ENCODE measurements at places on chromosomes 4 and X.
A peak's percentile ranks its signal among the peaks of the same experiment; 100 is the strongest.

DNA sequence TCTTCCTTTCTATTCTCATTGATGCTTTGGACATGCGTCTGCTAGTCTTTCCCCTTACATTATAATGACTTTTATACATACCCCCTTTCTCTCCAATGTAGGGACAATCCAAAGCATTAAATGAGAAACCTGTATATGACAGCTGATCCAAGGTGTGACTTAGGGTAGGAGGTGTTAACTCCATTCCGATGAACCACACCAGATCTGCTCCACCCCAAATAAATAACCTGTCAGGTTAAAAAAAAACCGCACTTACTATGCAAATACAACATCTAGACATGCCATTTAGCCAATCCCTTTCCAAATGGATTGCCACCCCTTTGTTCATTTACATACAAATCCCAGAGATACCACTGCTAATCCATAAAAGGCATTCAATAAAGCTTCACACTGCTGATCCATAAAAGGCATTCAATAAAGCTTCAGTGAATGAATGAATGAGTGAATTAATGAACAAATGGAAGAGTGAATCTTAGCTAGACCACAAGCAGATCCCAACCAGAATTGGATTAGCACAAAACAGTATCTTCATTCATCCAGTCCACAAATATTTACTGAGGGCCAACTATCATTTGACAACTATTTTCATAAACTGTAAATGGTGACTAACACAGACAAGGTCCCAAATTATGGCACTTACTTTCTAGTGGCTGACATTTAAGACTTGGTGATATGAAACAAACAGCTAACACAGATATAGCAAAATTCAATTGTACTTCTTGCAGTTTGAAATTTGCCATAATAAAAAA lies 158.9 kb upstream of the MAP3K15 start:
- DNase-seq = no peak

DNA sequence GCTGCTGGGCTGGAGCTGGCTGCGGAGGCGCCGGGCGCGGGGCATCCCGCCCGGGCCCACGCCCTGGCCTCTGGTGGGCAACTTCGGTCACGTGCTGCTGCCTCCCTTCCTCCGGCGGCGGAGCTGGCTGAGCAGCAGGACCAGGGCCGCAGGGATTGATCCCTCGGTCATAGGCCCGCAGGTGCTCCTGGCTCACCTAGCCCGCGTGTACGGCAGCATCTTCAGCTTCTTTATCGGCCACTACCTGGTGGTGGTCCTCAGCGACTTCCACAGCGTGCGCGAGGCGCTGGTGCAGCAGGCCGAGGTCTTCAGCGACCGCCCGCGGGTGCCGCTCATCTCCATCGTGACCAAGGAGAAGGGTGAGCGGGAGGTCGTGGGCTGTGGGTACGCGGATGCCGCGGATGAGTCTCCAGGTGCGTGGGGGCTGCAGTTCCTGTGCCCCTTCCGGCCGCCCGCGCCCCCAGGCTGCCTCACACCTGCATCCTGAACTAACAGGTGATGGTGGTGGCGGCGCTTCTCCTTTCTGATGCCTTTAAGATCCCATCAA lies 499 bp downstream of the CYP2U1 start:
- no peak for DNase-seq

DNA sequence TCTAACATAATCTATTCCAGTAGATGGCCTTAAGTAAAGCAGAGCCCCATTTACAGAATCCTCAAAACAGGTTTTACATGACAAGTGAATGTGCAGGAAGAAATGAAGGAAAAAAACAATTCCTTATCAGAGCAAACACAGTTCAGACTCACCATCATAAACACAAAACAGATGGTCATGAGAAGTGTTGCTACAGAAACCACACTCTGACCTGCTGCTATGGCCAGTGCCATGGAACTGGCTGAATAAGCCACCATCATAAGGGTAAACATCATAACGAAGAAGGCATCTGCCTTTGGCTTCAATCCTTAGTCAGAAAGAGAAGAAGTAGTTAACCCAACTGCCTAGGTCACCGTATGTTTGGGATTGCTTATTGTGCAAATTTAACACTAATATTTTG lies 61.1 kb downstream of the ABCG2 start:
- DNase-seq = no peak

- no peak for DNase-seq
Measured at GRCh38 chrX:85516131-85516530, 136.7 kb upstream of the POF1B start.

DNA sequence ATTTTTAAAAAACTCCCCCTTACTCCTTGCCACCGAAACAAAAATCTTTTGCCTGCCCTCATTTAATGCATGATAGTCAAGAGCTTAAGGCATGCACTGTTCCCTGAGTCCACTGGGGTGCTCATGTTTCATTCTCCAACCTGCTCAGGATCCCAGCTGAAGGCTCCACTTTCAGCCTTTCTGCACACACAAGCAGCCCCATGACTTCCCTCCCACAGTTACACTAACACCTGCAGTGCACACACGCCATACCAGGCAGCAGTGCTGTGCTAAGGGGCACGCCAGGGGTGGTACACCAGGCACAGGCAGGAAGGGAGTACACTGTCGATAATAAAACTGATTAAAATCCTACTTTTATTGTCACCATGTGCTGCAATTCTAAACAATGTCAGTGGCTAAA lies 385.2 kb downstream of the BMPR1B start:
- no peak for DNase-seq

- no peak for DNase-seq
Measured at GRCh38 chr4:13536607-13537006, 7.7 kb downstream of the NKX3-2 start.

DNA sequence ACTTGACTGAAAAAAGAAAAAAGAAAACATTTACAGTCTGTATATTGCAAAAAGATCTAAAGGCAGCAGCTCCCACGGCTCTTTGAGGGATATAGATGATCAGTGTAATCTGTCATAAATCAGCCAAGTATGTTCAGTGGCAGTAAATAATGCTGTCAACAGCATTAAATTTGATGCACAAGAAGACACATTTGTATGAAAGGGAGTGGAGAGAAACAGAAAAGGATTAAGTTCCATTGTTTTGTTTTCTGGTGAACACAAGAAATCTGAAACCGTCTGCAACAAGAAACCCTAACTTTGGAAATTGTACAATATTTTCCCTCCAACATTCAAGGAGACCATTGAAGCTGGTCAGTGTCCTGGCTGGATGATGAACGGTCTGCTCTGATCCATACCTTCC lies 27.6 kb upstream of the C1QTNF7 start:
- no peak for DNase-seq

- peak; percentile 60 for DNase-seq
Measured at GRCh38 chrX:111447298-111447697, 35.3 kb upstream of the DCX start.

DNA sequence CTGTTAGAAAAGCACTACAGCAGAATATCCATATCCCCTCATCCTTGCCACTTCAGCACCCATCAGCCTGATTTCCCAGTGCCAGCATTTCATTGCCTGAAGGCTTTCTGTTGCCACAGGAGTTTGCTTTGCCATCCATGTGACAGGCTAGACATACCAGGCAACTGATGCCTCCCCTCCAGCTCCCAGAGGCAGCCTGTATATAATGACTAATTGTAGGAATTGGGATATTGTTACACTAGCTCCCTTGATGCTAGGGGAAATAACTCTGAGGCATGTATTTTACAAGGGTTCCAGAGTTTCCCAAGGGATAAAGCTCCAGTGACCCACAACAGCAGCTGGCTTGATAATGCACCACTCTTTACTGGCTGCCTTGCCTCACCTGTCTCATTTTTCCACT lies 608.0 kb upstream of the FTHL17 start:
- no peak for DNase-seq

DNA sequence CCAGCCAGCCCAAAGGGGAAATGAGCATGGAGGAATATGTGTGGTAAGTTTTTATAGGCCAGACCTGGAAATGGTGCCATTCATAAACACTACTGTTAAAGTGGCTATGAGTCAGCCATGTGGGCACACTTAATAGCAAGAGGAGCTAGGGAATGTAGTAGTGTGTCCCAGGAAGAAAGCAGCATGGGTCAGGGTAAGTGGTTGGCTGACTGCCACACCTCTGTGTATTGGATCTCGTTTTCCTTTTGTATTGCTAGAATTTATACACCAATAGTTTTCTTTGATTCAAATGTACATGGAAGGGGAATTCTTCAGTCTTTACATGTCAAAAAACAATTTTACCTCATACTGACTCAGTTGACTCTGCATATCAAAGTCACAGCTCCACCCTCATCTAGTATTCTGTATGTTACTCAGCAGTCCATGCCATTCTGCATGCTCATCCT lies 22.9 kb upstream of the SGMS2 start:
- no peak for DNase-seq

GRCh38 chrX:134883137-134883700 lies 107.6 kb upstream of the SMIM10 start:
- no peak for DNase-seq

DNA sequence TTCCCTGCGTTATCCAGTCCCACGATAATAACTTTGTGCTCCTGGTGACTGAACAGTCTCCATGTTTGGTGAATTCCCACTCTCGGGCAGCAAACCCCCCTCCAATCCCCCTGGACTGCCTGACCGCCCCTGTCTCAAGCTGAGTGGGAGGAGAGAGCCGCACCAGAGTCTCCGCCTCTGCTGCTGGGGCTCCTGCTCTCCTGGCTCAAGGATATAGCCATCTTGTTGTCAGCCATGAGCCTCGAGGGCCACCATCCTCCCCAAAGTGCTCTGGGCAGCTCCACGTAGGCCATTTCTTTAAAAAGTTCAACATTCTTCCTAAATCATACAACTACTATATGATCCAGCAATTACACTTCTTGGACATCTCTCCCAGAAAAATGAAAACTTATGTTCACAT lies 49.3 kb upstream of the PGRMC1 start:
- no peak for DNase-seq

GRCh38 chr4:56115898-56116297 lies 167.2 kb downstream of the CEP135 start:
- DNase-seq = no peak

DNA sequence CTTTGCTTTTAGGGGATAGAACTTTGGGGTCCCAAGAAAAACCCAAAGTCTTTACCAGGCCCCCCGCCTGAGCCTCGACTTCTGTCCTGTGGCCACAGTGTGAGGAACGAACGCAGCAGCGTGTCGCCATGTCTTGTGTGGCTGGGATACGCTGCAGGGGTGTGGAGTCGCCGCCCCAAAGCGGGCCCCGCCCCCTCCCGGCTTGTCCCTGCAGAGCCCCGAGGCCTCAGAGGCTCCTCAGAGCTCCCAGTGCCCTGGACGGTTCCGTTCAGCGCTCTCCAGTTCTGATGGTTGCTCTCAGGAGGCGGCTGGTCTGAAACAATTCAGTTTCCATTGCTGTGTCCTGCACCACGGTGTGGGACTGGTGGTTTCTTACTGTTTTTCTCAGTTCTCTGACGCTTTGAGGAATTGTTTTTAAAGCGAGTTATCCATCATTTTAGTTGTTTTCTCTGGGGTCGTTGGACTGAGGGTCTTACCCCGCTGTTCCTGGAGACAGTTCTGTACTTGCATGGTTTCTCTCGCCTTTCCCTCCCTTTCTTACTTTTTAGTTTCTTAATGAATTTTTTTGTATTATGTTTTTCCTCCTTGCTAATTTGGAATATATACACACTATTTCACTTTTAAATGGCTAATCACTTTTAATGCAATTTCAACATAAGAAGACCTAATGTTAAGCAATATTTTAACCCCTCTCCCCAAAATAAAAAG lies 1.6 kb upstream of the IDUA start:
- peak; percentile 75 for DNase-seq

GRCh38 chr4:6575503-6576240 lies 683 bp downstream of the MAN2B2 start:
- DNase-seq = no peak

GRCh38 chr4:123564758-123565346 lies 168.3 kb downstream of the SPRY1 start:
- no peak for DNase-seq

DNA sequence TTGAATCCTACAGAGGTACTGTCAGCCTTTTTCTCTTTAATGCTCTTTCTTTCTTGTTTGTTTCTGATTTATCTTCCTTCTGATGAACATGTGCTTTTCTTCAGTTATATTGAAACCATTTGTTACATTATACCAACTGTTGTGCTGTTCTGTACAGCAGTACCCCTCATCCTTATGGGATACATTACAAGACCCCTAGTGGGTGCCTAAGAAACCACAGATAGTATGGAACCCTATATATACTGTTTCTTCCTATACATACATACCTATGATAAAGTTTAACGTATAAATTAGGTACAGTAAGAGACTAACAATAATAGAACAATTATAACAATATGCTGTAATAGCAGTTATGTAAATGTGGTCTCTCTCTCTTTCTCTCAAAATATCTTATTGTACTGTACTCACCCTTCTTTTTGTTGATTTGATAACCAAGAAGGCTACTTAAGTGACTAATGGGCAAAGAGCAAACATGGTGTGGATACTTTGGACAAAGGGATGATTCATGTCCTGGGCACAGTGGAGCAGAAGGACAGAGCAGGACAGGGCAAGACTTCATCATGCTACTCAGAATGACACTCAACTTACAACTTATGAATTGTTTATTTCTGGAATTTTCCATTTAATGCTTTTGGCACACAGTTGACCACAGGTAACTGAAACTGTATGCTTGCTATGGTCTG lies 10.7 kb upstream of the YIPF7 start:
- DNase-seq = no peak

DNA sequence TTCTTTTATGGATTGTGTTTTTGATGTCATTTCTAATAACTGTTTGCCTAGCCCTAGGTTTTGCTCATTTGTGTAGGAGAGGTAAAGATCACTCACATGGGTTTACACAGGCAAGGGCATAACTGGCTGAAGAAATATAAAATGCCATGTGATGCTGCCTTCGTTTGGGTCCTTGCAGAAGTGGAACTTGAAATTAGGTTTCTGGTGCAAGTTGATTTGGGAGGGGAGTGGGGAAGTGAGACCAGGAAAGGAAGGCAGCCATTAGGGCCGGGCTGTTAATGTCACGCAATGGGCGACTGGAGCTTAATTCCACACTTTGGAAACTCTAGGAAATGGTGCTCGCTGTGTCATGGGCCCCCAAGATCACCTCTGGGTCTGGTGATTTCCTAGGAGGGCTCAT lies 14.5 kb downstream of the CLCN4 start:
- no peak for DNase-seq

- no peak for DNase-seq
Measured at GRCh38 chrX:79444694-79445210, 77.6 kb upstream of the ITM2A start.

- DNase-seq = no peak
Measured at GRCh38 chr4:162836773-162837172, 329.9 kb downstream of the NAF1 start.

- DNase-seq = no peak
Measured at GRCh38 chr4:39718366-39719323, 20.7 kb downstream of the UBE2K start.

DNA sequence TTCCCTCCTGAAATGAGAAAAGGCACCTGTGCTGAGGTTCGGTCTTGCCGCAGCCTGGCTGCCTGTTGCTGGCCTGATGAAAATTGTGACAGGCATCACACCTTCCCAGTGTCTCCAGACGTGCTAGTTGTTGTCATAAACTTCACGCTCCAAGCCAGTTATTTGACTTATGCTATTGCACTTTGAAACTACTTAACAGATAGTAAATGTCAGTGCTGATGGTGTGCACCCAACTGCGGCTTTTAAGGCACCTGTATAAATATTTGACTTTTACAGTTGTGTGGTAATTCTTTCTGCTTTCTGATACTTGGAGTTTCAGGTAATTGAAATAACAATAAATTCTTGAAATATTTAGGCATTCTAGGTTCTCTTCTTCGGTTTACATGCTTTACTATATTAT lies 1.8 kb downstream of the WWC2 start:
- no peak for DNase-seq

GRCh38 chr4:80393246-80393969 lies 57.9 kb downstream of the CFAP299 start:
- no peak for DNase-seq

GRCh38 chr4:169133932-169134331 lies 123.9 kb upstream of the CBR4 start:
- no peak for DNase-seq

GRCh38 chr4:72604324-72604723 lies 35.3 kb upstream of the ADAMTS3 start:
- DNase-seq = no peak

Measured in ecto neural progenitor cell (in vitro differentiated cells).